ENCODE measurements at places on chromosomes 12 and 14.

DNA sequence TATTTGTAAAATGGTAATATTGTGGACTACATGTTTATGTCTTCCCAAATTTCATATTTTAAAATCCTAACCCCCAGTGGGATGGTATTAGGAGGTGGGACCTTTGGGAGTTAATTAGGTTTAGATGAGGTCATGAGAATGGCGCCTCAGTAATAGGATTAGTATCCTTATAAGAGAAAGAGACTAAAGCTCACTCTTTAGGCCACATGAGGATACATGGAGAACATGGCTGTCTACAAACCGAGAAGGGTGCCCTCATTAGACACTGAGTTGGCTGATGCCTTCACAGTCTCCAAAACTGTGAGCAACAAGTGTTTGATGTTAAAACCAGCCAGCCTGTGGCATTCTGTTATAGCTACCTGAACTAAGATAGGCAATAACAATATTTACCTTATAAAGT is 58.3 kb upstream of the OTOGL start:
- no peak for DNase-seq

GRCh38 chr12:79997096-79997791 is 62.3 kb upstream of the PPP1R12A start:
- no peak for DNase-seq

DNA sequence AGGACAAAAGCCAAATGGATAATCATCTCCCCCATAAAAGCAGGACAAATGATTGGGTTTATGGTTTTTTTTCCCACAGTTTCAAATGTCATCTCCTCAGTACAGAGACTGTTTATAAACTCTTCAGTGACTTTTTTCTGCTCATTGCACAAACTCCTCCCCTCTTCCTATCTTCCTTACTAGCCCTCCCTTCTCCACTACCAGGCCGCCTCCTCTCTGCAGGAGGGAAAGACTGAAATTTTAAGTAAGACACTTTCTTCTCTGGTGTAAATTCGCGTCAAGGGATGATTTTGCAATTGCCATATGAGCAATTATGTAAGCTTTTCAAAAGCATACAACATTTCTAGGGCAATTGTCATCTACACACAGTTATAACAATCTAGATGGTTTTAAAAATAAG is 37.0 kb downstream of the BTG1 start:
- DNase-seq, result no peak

DNA sequence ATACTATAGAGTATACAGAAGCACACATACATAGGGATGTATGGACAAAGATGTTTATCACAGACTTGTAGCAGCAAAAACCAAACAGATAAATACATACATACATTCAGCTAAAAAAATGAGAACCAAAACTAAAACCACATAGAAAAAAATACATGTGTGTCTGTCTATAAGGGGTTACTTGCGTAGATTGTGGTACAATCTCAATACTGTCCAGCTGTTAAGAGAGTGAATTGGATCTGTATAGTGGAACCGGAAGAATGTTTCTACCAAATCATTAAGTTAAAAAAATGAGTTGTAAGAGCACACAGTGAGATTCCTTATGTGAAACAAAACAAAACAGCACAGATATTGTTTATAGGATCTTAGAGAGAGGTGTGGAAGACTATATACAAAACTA is 44.2 kb upstream of the DCD start:
- DNase-seq, result no peak

GRCh38 chr14:104970231-104971068 is 7.7 kb downstream of the AHNAK2 start:
- DNase-seq, result no peak

DNA sequence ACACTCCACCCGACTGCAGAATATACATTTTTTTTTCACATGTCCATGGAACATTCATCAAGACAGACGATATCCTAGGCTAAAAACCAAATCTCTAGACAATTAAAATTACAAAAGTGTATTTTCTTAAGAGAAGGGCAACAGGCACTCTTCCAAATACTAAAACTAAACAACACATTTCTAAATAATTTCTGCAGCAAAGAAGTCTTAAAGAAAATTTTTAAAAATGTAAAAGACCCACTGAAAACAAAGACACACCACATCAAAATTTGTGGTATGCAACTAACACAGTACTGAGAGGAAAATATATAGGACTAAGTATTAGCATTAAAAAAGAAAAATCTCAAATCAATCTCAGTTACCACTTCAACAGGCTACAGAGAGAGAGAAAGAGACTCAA is 570.0 kb downstream of the SLC16A7 start:
- DNase-seq, result no peak

GRCh38 chr12:8844665-8845064 is 22.2 kb downstream of the A2ML1 start:
- no peak for DNase-seq

- no peak for DNase-seq
Observed at GRCh38 chr12:79688376-79689060, 2.2 kb downstream of the PAWR start.

DNA sequence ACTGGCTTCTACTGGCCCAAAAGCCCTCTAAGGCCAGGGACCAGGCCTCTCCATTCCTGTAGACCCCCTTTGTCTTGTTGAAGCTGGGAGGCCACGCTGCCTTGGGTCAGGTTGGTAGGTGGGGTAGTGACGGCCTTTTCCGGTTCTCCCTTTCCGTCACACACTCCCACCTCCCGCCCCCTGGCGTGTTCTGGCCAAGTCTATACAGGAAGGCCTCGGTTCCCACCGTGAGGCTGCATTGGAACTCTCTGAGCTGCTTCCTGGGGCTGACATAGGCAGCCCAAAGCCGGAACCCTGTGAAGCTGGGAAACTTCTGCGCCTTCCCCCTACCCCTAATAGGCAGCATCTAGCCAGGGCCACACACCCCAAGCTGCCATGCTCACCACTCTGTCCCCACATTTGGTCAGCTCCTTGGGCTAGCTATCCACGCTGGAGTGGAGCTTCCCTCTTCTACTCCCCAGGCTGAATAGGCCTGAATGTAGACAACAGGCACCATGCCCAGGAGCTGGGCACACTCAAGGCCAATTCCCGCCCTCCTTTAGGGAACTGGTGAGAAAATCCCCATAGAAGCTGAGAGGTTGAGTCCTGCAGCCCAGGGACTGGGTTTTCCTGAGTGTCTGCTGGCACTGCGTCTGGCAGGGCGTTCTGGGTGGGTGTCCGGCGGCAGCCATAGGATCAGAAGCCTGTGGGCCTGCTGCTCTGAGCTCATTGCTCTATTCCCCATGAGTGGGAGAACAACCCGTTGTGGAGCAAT is 35.7 kb downstream of the RIN3 start:
- no peak for DNase-seq

GRCh38 chr14:99075061-99075460 is 196.9 kb downstream of the BCL11B start:
- DNase-seq, result no peak

GRCh38 chr12:49342066-49342913 is 4.4 kb upstream of the DNAJC22 start:
- DNase-seq, result no peak

GRCh38 chr12:128626808-128627320 is 196.9 kb downstream of the SLC15A4 start:
- DNase-seq, result no peak

- no peak for DNase-seq
Observed at GRCh38 chr12:18750085-18750484, 12.2 kb downstream of the CAPZA3 start.

DNA sequence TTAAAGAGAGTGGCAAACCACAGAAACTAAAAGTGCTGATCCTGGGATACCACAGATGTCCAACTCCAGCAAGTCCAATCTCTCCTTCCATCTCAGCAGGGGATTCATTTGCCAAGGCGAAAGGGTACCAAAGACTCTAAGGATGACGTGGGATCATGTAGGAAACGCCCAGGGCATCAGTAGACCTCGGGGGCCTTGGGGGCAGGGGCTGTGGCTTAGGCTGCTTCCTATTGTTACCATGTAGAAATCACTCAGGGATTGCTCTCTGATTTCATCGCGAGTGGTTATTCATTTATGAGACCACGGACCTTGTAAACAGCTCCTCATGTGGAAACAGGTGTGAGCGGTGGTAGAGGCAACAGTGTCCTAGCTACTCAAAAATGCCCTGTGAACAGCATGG is 149.3 kb upstream of the FKBP4 start:
- DNase-seq, result no peak

All from cortex of kidney (tissue), 1 donor.